ENCODE measurements at places on chromosomes 4 and X.

DNA sequence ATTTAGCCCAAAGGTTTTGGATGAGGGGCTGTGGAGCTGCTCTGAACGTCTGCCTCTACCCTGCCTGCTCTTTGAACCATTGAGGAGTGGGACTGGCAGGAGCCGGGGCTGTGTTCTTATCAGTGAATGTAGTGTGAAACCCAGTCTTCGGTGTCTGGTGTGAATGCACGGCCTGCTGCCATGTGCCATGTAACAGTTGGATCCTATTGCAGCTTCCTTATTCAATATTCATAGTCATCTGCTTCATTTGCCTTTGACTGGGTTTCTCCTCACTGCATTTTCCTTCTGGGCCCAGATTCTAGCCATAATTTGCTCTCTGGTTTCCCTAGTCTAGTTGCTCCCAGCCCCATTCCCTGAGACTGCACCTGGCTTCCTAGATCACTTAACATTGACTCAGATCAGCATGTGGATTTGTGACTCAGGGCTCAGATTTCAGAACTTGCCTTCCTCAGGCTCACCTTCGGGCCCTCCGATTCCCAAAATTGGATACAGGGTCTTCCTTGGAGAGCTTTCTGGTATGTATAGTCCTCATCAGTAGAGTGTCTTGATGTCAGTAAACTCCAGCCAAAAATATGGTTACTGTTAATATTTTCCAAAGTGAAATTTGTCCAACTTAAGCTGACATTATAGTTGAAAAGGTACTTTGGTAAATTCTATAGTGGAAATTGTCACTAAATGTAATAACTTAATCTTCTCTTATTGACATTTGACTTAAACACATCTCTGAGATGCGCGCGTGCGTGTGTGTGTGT is 94.0 kb upstream of the DDIT4L start:
- no peak for DNase-seq

GRCh38 chr4:179768996-179769395 is 2326.8 kb upstream of the AGA start:
- DNase-seq: no peak

GRCh38 chrX:153984351-153985178 is 12.0 kb downstream of the TMEM187 start:
- peak; percentile 50 for DNase-seq

DNA sequence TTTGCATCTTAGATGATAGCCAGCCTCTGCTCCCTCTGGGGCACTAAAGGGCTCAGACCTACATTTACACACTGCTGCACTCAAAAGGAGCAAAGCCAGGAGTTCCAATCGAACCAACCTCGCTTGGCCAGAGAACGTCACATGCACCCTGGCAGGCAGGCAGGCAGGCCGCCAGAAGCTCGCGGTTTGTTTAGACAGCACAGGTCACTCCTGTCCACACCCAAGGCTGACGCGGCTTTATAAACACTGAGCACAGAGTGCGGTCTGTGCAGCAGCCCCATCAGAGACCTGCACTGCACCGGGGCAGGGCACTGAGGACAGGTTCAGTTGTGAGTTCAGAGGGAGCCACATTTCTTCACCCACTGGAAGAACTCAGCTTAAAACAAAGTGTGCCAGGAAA is 143.9 kb downstream of the BCOR start:
- DNase-seq: no peak

Data from stimulated activated CD4-positive, alpha-beta T cell treated with anti-CD3 and anti-CD28 coated beads, Interleukin-4, amount 100 ng/mL, for 1 hour (primary cell).